Stimulated activated CD4-positive, alpha-beta T cell treated with anti-CD3 and anti-CD28 coated beads, Interleukin-1b, Interleukin-23, amount 100 ng/mL, for 4 hours (primary cell): ENCODE measurements at places on chromosomes 11 and 22.

GRCh38 chr11:89182773-89183518 lies 5.3 kb downstream of the TYR start:
- no peak for DNase-seq

GRCh38 chr11:124722176-124722575 lies 17.6 kb upstream of the NRGN start:
- DNase-seq = no peak

GRCh38 chr11:12411806-12412727 lies 34.7 kb downstream of the PARVA start:
- DNase-seq = no peak

DNA sequence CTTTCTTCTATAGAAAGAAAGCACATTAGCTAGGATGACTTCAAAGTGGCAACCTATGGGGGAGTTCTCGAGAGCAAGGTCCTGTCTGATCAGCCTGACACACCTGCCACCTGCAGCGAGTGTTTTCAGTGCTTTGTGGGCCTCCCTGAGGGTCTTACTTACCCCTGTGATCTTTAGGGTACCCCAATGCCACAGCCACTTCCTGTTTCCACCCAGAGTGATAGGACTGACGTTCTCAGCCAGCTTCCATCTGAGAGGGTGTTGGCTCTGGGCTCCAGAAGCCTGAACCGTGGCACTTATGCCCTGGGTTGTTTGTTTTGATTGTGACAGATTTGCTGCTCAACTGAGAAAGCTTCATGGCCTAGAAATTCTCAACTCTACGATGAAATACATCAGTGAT lies 21.7 kb upstream of the ANKK1 start:
- no peak for DNase-seq

GRCh38 chr11:62540804-62541701 lies 5.6 kb downstream of the AHNAK start:
- DNase-seq = no peak

- no peak for DNase-seq
These were observed 134.6 kb upstream of the TEAD1 start for GRCh38 chr11:12539572-12539971.

DNA sequence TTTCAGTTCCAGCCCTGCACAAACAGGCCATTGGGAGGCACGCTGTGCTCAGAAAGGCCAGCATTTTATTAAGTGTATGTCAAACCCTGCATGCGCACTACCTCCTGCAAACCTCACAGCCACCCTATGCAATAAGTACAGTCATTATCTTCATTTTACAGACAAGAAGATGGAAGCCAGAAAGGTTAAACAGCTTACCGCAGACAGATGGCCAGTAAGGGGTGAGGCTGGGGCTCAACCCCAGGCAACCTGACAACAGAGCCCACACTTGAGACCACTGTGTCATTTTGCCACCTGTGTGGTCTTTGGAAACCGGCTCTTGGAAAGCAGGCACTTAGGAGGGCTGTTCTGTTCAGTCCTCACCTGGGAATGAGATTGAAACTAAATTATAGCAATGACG lies 142.3 kb downstream of the NXPE2 start:
- DNase-seq = no peak

- no peak for DNase-seq
These were observed 241.8 kb upstream of the ARHGAP42 start for GRCh38 chr11:100445231-100445735.

DNA sequence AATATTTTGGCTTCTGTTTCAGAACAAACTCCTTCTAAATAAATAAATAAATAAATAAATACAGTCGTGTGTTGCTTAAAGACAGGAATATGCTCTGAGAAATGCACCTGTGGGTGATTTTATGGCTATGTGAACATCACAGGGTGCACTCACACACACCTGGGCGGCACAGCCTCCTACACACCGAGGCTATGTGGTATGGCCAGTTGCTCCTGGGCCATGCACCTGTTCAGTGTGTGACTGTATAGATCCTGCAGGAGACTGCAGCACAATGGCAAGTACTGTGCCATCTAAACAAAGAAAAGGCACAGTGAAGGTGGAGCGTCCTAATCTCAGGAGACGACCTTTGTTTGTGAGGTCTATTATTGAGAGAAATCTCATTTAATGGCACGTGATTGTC lies 1281.1 kb downstream of the TBC1D22A start:
- no peak for DNase-seq

DNA sequence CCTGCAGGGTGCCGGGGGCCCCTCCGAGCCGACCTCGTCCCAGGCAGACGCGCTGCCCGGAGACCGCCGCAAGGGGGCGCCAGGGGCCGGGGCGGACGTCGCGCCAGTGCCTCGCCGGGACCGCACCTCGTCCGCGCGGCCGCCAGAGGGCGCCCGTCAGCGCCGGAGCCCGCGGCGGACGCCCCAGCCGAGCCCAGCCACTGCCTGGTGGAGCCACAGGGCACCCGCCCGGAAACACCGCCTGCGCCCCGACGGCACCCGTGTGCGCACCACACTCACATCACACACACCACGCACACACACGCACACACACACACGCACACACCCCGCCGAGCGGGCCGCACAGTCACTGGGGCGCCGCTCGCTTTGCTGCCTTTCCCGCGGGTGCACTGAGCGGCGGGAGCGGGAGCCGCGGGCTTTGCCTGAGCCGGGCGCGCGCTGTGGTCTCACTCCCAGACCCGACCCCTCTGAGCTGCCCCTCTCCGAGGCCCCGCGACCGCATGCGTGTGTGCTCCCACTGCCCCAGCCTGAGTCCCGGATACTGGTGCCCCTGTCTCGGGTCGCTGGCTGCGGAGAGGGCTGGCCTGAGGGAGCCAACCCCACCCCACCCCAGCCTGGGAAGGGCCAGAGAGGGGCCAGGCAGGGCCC lies 449.3 kb downstream of the OPCML start:
- peak; percentile 48 for DNase-seq

- no peak for DNase-seq
These were observed 54.3 kb downstream of the SYTL2 start for GRCh38 chr11:85756401-85757200.

DNA sequence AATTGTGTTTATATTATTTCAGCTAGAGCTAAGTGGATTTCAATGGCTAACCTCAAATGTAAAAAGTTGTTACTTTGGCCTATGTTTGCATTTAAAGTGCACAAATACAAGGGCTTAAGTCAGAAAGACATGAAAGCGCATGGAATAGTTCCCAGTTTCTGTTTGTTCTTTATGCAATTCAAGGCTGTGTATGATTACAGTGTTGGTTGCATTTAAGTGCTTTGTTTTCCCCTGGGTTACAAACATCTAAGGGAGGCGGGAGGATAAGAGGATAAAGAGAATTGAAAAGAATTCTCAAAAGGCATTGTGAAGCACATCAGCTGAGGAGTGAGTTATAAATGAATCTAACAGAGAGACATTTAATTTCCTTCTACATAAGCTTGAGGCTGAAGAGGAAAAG lies 453.4 kb downstream of the NTM start:
- no peak for DNase-seq

- no peak for DNase-seq
These were observed 23.8 kb downstream of the TAF1D start for GRCh38 chr11:93717501-93717900.

GRCh38 chr11:19313140-19313539 lies 72.4 kb upstream of the E2F8 start:
- DNase-seq = no peak

GRCh38 chr11:3840870-3841425 lies at the start of gene RHOG:
Gene RHOG, minus strand, starts transcription at chr11:3840959. Its CDS starts 12,821 bp downstream, at chr11:3828138.
- peak; percentile 71 for DNase-seq

- DNase-seq = no peak
These were observed 11.7 kb upstream of the SMPD1 start for GRCh38 chr11:6378640-6378989.

DNA sequence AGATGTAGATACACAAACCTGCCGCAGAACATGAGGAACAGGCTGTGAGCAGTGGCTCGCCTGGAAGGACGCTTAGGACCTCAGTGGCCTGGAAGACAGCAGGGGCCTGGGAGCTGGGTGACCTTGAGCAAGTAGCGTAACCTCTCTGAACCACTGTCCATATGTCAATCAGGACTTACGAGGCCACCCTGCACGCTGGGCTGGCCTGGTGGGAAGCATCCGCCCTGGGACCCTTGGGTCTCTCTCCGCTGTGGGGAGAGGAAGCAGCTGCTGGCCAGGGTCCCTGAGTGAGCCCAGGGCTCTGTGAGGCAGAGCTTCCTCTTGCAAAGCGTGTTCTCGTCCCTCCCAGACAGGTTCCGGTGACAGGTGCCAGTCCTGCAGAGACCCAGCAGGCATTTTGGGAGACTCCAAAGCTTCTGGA lies 14.0 kb upstream of the EHD1 start:
- DNase-seq = no peak

DNA sequence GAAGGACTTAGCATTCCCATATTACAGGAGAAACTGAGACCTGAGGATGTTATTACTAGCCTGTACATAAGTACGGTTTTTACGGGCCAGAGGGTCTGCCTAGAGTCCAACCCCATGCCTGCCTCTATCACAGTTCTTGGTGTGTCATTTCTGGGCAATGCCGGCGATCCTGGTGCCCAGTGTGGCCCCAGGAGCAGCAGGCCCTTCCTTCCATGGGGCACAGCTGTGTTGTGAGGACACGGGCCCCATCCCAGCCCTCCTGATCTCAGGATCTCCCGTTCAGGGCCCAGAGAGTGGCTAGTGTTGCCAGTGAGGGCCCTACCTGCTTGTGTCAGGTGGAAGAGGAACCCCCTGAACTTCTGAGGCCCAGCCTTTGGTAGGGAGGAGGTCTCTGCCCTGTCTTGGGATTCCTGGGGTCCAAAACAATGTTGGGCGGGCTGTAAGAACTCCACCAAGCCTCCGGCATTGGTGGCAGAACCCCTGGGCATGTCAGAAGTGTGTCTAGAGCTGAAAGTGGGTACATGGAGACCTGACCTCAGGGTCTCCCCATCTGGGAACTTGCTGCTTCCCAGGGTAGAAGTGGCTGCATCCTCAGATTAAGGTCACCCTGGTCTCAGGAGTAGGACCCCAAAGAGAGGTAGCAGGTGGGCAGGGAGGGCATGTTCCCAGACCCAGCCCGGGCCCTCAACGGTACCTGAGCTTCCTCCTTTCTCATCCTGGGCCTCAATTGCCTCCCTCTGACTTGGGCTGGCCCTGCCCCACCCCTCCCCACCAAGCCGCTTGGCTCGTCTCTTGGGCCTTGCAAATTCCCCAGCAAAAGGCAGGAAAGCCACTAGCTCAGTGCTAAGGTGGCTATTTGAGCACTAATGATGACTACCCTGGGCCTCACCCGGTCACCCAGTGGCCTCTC lies 74.6 kb upstream of the KCNQ1OT1 start:
- no peak for DNase-seq

- DNase-seq = no peak
These were observed 860 bp downstream of the UPK2 start for GRCh38 chr11:118956847-118957469.

DNA sequence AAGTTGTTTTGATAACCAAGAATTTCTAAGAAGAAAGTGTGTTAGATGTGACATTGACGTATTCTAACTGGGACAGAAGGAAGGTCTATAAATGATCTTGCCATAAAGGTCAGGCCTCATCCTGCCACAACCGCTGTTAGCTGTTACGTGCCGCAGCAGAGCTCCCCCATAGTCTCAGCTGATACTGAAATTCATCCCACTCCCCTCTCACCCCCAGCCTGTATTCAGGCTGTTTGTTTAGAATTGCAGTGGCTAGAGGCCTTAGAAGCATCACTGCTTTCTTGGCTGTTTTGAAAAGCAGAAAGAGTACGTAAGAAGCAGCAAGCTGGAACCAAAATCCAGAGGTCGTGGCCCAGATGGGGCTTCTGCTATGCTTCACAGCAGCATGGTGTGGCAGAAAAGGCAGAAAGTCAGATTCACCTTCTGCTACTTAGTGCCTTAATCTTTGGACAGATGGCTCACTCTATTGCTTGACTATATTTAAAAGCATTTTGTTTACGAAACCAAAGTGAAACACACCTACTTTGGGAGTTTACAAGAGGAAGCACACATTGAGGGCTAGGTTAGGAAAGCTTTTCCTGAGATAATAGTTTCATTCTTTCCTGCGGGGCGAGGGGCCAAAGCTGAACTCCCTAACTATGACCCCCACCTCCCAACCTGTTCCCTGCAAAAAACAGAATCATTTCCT lies 950 bp upstream of the LAYN start:
- DNase-seq = no peak

GRCh38 chr11:121636800-121637176 lies 184.0 kb upstream of the SORL1-AS1 start:
- no peak for DNase-seq

DNA sequence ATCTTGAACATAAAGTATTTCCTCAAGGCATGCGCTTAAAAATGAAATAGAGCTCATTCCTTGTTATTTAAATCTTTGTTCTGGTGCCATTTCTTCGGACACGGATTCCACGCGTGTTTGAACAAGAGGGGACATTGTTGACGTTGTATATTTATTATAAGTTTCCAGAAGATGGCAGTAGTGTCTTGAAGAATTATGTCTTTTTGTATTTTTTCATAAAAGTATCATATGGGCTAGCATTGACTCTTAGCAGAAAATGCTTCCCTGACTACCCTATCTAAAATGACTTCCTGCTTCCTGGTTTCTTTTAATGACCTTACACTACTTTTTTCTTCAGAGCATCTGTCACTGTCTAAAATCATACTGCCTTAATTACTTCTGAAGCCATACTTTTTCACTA lies 20.4 kb downstream of the BIRC2 start:
- no peak for DNase-seq

GRCh38 chr11:26632691-26633159 lies 60.7 kb upstream of the MUC15 start:
- no peak for DNase-seq

DNA sequence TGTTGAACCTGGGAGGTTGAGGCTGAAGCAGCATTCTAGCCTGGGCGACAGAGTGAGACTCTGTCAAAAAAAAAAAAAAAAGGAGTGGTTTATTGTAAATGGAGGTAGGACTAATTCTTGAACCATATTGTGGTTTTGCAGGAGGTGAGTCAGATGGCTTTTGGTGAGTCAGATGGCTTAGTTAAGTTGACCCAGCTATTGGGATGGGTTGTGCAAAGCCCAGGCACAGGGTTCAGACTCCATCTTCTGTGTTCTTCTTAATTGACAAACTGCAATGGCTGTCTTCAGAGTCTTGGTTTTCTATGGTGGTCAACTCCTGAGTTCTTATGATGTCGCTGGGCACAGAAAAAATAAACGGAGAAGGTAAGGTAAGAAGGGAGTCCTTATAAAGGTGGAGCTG lies 182.7 kb downstream of the ADAMTS15 start:
- DNase-seq = no peak

DNA sequence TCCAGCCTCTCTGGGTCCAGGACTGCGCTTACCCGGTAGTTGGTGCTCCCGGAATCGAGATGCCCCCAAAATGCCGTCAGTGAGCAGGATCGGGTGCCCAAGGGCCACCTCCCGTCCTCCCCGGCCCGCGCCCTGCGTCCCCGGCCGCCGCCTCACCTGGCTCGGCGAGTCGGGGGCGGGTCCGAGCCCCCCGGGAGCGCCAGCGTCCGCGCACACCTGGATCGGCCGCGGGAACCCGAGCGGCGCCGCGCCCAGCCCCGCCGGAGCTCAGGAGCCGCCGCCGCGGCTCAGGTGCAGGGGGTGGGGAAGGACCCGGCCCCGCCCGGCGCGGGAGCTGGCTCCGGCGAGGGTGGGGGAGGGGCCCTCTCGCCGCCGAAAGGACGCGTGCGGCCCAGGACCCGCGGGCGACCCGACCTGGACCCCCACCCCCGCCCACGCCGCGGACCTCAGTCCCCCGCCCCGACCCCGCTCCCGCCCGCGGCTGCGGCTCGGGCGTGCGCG lies at the start of gene SHANK2:
Gene SHANK2 (minus strand): TSS at position 309 of the 501 bp plus-strand sequence. CDS start 105,251 bp downstream, outside the sequence.
- no peak for DNase-seq

GRCh38 chr11:93477684-93478234 lies 65.4 kb downstream of the SMCO4 start:
- DNase-seq = no peak
